ENCODE measurements at places on chromosomes 1 and 21.

DNA sequence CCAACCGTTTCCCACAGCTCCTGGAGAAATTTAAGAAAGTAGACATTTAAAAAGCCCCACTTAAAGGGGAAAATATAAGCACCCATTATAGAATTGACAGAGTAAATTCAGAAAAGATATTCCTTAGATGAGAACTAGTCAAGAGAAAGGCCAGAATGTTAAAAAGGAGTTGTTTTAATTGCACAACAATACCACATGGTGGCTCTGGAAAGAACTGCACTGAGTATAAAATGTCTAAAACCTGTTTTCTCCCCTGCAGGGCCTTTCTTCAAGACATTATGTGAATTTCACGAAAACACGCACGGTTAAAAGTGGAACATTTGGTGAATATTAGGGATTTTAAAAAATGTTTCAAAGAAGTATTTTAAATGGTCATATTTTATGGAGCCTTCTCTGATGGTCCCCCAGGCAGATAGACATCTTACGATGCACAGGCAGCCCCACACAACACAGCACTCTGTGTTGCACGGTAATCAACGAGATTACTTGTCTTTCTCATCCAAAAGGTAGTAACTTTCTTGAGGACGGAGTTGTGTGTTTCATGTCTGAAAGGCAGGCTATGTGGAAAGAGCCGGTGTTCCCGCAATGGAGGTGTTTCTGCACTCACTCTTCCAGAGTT lies 101.9 kb downstream of the PRRX1 start:
- no peak for DNase-seq
- no peak overlapping the region for H3K27ac ChIP-seq
- H3K36me3 ChIP-seq, result no peaks in the 10 kb centered on the region
- no peaks in the 10 kb centered on the region for H3K4me1 ChIP-seq
- H3K4me3 ChIP-seq, result no peak overlapping the region
- no peaks in the 10 kb centered on the region for H3K27me3 ChIP-seq

DNA sequence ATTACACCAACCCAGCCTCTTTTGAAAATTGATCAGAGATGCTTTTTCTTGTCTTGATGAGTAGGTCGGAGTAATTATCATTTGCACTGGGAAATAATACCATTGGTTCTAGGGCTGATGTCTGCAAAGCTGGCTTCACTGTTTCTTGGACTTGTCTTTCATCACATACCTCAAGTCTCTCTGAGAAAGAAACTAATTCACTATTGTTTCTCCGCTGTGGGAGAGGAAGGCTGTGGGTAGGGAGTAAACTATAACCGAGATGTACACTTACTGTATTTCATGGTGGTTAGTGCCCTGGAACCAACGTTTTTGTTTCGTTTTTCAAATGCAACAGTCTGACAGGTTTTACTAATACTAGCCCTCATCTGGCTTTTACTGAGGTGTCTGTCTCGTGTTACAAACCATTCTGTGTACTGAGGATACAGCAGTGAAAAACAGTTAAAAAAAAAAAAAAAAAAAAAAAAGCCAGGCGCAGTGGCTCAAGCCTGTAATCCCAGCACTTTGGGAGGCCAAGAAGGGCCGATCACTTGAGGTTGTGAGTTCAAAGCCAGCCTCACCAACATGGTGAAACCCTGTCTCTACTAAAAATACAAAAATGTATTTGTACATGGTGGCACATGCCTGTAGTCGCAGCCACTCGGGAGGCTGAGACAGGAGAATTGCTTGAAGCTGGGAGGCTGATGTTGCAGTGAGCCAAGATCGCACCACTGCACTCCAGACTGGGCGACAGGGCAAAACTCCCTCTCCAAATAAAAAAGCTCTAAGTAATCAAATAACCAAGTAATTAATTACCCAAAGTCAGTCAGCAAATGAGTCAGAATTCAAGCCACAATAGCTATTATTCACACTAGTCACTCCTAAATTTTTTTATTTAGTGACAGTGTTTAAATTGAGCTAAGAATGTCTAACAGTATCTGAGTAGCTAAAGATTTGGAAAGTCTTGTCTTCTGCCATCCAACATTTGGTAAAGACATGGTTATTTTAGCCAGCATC lies 23.3 kb downstream of the TOMM20 start:
- peaks cover 6% of the 10 kb centered on the region for H3K4me1 ChIP-seq
- no peak overlapping the region for H3K27ac ChIP-seq
- peaks cover 34% of the 10 kb centered on the region for H3K36me3 ChIP-seq

GRCh38 chr21:45202889-45203288 lies 84.8 kb downstream of the POFUT2 start:
- no peaks in the 10 kb centered on the region for H3K27me3 ChIP-seq
- no peak for DNase-seq
- H3K4me1 ChIP-seq, result no peaks in the 10 kb centered on the region
- H3K4me3 ChIP-seq, result no peak overlapping the region
- no peak overlapping the region for H3K27ac ChIP-seq

GRCh38 chr1:53107570-53108322 lies 34.7 kb downstream of the SLC1A7 start:
- H3K27ac ChIP-seq, result no peak overlapping the region
- no peaks in the 10 kb centered on the region for H3K27me3 ChIP-seq
- H3K4me1 ChIP-seq, result peaks cover 11% of the 10 kb centered on the region
- H3K36me3 ChIP-seq, result no peaks in the 10 kb centered on the region

- peaks cover 21% of the 10 kb centered on the region for H3K4me1 ChIP-seq
- H3K27me3 ChIP-seq, result peaks cover 59% of the 10 kb centered on the region
- H3K27ac ChIP-seq, result no peak overlapping the region
- no peaks in the 10 kb centered on the region for H3K36me3 ChIP-seq
- no peak overlapping the region for H3K4me3 ChIP-seq
Measured at GRCh38 chr1:75613916-75614315, 3.0 kb upstream of the SLC44A5 start.
